ENCODE measurements at places on chromosomes 16 and 17.
A peak's percentile ranks its signal among the peaks of the same experiment; 100 is the strongest.

GRCh38 chr16:49585143-49585832 is 211.7 kb downstream of the C16orf78 start:
- no peak for DNase-seq

GRCh38 chr16:67666559-67667452 is at the start of the genes C16orf86 and ENKD1:
TSS of gene C16orf86 (plus strand) at chr16:67666814. CDS start at chr16:67666971, 157 bp downstream.
TSS of gene ENKD1 (minus strand) at chr16:67666750. CDS start at chr16:67666442, 308 bp downstream.
- DNase-seq, result peak; percentile 96

DNA sequence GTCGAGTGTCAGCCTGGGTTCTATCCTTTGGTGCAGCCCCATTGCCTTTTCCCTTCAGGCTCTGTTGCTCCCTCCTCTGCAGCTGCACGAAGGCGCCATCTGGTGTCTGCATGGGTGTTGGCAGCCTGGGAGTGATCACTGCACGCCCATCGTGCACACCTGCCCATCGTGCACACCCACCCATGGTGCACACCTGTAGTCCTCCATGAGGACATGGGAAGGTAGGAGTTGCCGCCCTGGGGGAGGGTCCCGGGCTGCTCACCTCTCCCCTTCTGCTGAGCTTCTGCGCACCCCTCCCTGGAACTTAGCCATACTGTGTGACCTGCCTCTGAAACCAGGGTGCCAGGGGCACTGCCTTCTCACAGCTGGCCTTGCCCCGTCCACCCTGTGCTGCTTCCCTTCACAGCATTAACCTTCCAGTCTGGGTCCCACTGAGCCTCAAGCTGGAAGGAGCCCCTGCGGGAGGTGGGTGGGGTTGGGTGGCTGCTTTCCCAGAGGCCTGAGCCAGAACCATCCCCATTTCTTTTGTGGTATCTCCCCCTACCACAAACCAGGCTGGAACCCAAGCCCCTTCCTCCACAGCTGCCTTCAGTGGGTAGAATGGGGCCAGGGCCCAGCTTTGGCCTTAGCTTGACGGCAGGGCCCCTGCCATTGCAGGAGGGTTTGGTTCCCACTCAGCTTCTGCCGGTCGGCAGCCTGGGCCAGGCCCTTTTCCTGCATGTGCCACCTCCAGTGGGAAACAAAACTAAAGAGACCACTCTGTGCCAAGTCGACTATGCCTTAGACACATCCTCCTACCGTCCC is 2.9 kb downstream of the CTRL start:
- DNase-seq, result peak; percentile 88

DNA sequence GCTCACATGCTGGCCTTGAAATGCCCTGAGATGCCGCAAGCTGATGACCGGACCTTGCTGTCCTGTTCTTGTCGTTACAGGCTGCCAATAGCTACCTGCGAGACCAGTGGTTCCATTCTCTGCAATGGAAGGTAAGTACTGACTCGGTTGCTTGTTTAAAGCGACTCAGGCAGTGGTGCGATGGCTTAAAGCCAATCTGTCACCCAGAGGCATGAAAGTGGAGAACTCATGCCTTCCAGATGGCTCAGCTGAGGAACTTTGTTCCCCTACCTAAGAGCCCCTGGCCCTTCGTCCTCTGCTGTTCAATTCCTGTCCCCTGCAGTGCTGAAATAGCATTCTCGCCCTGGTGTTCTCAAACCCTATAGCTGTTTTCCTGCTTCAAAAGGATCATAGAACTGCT is 158.3 kb upstream of the PLCG2 start:
- DNase-seq, result no peak

DNA sequence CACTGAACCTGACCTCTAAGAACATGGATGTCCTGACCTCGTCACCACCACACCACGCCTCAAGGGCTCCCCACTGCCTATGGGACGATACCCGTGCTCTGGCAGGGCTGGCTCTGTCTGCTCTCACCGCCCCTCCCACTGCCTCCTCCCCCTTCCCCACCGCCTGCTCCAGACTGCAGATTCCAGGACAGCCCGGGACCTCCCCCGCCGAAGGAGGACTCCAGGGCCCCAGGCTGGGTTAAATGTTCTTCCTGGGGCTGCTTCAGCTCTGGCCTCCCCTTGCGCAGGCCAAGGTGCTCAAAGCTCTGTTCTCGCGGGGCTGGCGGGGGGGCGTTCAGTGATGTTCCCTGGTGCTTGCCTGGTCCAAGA is 3.1 kb downstream of the NPW start:
- DNase-seq, result no peak

- no peak for DNase-seq
Observed at GRCh38 chr16:89581861-89582563, 6.5 kb downstream of the CPNE7 start.

DNA sequence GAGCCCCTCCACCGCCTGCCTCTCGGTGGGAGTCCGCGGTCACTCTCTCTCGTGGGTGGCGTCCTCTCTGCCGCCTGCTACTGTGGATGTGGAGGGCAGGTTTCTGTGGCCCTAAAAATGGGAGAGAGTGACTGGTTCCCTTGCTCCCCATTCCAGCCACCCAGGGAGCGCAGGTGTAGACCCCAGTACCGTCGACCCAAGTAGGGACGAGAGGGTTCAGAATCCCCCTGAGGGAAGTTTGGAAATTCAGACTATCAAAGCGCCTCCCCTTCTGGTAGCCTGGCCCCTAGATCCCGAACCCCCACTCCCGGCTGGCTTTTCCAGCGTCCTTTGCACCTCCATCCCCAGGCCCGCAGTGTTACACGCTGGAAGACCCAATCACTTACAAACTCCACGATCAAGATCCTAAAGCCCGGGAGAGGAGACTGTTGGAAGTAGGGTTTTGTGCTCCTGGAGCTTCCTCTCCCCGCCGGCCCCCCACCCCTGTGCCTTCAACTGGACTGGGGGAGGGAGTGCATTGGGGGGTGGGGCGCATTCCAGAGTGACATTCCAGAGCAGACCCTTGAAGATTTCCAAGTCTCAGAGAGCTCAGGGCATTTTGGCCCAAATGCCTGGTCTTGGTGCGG is 991 bp downstream of the GPRC5C start:
- DNase-seq, result no peak

GRCh38 chr17:80909635-80910034 is 82.0 kb upstream of the CHMP6 start:
- DNase-seq, result no peak

DNA sequence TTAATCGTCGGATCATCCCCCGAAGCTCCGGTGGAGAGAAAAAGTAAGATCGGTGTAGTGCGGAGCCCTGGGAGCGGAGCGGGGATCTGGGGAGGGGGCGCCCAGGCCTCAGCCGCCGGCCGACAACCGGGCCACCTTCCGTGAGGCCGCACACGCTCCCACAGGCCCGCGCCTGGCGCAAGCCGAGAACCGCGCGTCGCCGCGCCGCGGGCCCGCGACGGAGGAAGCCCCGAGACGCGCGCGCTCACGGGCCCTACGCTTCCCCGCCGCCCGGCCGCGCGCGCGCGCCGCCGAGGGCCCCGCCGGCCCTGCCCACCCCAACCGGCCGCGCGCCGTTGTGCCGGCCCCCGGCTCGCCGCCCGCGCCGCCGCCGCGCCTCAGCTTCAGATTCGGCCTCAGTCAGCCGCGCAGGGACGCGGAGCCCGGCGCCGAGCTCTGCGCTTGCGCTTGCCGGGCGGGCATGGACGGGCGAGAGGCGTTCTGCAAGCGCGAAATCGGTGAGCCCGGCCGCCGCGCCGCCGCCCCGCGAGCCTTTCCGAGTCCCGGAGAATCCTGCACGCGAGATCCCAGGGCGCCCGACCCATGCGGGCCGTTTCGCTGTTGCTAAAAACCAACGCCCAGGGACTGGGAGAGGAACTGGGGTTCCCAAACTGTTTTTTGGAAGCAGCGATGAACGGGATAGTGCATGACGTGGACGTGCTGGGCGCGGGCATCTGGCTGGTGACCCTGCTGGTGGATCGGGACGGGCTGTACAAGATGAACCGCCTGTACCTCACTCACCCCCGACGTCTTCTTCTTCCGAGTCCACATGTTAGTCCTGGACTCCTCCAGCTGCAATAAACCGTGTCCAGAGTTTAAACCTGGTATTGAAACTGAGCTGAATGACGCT is 28.0 kb upstream of the LRRC37A start:
- DNase-seq, result peak; percentile 98

DNA sequence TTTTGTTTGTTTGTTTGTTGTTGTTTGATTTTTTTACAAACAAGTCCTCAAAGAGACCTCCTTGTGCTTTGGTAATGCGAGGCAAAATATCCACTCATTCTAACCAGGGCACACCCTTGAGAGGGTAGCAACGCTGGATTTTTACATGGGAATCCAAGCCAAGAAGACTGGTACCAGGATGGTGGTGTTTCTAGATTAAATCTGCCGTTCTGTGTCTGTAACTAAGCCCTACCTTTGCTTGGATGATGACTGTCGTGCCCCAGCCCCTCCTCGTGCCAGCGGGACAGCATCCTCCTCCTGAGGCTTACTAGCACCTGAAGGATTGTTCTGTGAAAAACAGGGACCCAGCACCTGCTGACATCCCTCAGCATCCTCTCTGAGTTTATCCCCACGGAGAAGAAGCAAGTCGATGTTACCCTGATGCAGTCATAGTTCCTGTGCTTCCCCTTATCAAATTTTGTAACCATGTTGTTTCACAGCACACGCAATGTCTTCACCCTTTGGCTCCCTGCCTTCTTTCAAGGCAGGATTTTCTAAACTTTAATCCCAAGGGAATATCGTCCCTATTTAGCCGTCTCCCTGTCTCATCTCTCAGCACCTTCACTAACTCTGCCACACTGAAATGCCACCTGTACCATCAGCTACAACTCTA is 5.1 kb upstream of the HSBP1 start:
- DNase-seq, result no peak

GRCh38 chr17:57459286-57459915 is 203.1 kb downstream of the MSI2 start:
- no peak for DNase-seq

GRCh38 chr17:65576939-65577338 is 15.5 kb upstream of the AXIN2 start:
- no peak for DNase-seq

DNA sequence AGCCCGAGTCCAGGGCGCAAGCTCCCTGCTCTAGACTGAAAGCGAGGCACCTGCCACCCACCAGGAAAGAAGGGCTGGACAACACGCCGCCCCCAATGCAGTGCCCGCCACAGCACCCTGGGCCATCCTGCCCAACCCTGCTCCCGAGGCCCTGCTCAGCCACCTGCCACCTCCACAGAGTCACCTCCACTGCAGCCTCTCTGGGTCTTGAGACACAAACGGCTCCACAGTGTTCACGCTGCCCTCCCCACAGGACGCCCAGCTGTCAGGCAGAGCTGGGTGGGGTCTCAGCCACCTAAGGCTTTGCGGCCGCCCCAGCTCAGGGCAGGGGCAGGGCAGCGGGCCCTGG is 9.3 kb downstream of the CLCN7 start:
- DNase-seq, result no peak

GRCh38 chr17:29624586-29624985 is 1.9 kb upstream of the CORO6 start:
- DNase-seq, result no peak

DNA sequence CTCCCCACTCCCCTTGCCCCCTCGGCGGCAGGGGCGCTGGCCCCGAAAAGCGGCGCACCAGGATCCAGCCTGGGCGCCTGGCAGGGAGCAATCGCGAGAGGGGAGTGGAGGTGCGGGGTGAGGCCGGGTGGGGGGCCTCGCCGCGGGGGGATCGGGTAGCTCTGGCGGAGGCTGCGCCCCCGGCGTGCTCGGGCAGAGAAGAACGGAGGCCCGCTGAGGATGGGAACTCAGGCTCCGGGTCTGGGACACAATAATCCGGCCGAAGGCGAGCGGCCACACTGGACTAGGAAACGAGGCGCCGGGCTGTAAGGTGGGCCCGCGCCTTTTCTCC is 721 bp upstream of the PCGF2 start:
- DNase-seq, result no peak
